ENCODE measurements at places on chromosomes 2 and 18.

DNA sequence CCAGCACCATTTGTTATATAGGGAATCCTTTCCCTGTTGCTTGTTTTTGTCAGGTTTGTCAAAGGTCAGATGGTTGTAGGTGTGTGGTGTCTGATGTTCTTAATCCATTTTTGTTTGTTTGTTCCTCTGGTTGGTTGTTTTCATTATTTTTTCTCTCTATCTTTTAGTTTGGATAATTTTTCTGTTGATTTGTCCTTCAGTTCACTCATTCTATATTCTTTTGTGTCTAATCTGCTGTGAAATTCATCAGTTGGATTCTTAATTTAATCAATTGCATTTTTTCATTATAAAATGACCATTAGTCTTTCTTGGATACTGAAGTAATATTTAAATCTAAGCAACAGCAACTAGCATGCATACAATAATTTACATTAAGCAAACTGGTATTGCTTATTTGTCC lies 206.7 kb upstream of the TRIB2 start:
- DNase-seq = no peak

DNA sequence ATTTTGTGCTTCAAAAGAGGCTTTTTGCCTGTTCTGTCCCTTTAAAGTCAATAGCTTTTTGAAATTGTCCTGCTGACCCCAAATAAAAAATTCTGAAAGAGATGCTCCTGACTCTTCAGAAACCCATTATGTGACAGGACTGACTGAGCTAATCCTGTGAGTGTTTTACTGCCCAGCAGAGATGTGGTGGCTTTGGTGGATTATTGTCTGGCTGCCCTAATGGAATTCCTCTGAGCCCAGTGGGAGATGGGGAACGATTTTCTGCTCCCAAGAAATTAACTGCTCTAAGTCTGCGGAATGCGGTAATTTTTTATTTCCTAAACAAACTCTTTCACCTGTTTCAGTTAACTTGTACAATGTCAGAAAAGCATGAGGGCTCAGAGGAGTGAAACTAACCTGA lies 258.2 kb downstream of the IKZF2 start:
- DNase-seq = no peak

GRCh38 chr2:208040199-208041171 lies 15.2 kb upstream of the PLEKHM3 start:
- DNase-seq = peak; percentile 19

- DNase-seq = no peak
These were observed 11.1 kb upstream of the INO80C start for GRCh38 chr18:35508746-35509338.

DNA sequence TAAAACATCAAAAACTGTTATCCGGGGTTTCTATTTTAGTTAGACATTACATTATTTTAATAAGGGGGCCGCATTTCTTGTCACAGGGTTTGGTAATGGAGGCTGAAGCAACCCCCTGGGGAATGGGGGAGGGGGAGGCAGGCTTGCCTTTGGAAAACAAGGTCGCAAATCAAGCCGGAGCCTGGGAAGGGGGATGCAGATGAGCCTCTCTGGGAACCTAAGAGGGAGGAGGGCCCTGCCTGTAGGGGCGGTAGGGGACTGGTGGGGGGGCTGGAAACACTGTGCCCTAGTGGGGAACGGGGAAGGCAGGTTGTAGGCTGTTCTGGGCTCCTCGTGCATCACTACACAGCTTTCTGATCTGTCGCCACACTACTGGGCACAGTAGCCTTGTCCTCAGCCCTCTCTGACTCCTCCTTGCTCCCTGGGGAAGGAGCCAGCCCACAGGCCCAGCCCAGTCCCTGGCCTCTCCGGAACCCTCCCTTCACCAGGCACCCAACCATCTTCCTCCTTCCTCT lies 170.2 kb upstream of the SMAD2 start:
- DNase-seq = no peak

- DNase-seq = peak; percentile 64
These were observed 18.8 kb downstream of the COX7A2L start for GRCh38 chr2:42342061-42342794.
